ENCODE measurements at places on chromosomes 16 and 17. TPM values are rescaled to one million over a fixed set of nuclear protein-coding genes. Genes with fewer than 3 reads are reported as not detected.

Gene PLXDC1
- 1.2 TPM for total RNA-seq

DNA sequence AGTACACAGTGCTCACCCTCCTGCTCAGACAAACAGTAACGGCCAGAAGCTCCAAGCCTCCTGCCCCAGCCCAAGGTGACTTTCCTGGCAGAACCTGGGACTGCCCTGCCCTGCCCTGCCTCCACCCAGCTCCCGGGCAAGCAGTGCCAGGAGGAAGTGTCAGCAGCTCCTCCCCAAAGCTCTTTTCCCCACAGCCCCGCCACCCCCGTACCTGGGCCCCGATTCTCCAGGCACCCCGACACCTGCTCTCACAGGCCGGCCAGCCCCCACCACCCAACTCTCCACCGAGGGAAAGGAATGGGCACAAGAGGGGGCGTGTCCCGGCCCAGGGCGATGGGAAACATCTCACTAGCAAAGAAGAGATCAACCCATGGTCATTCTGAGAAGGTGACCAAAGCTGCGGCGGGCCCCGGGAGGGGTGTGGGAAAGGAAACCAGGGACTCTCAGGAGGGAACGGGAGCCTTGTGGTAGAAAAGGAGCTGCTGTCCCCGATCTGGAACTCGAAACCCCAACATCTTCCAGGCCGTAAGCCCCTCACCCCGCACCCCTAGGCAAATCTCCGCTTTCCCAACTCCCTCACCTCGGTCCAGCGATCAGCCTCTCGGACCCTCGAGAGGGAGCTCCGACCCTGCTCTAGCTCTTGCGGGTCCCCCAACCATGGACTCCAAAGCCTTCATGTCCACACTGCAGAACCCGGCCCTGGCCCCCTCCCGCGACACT, 1.2 kb downstream of the BCAR1 start:
- peak; percentile 44 for DNase-seq

Gene GAN
- 6.6 TPM for total RNA-seq

Gene KIF2B
- total RNA-seq: not detected

DNA sequence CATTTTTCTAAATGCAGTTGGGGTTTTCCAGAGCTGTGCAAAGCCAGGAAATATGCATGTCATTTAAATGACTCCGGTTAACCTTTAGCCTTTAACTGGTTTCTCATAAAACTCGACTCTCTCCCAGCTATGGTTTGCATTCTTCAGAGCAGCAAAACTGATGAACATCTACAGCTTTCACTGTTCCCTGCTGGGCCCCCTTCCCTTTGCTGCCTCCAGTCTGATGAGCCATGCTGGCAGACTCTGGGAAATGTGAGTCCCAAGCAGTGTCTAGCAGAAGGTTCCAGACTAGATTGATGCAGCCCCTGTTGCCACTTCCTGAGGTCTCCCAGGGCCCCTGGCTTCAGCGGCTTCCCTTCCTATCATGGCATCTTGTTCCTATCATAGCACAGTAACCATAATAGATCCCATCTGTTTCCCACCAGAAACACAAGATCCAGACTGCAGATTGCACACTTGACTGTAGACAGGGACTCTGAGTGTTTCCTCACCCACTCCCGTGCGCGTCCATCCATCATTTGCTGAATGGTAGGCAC, 135.4 kb downstream of the CLEC16A start:
- DNase-seq: peak; percentile 94

Gene WFDC1
- 0.52 TPM for total RNA-seq

DNA sequence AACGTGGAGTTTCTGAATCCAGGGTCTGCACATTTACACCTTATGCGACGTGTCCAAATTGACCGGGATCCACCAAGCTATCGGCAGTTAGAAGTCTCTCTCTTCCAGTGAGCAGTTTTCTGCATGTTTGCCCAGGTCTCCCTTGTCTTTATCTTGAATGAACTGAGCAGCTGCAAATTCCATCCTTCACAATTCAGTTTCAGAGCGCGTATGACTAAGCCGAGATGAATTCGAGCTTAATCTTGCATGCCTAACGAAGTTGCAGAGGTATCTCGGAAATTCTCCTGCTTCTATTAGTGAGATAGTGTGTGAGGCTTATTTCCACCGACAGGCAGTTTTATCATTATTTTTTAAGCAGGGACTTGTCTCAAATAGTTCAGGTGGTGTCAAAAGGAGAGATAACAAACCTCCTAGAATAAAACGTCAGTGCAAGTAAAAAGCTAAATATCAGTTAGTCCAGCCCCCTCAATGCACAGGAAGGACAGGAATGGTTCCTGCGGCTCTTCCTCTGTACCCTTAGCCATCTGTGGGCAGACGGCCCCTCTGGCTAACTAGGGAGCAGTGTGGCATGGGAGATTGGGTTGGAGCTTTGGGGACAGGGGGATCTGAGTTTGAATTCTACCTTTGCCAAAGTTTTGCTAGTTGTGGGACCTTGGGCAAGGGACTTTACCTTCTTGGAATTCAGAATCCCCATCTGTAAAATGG, 93.0 kb upstream of the GPR139 start:
- peak; percentile 4 for DNase-seq

Gene C17orf107
- not detected for total RNA-seq

DNA sequence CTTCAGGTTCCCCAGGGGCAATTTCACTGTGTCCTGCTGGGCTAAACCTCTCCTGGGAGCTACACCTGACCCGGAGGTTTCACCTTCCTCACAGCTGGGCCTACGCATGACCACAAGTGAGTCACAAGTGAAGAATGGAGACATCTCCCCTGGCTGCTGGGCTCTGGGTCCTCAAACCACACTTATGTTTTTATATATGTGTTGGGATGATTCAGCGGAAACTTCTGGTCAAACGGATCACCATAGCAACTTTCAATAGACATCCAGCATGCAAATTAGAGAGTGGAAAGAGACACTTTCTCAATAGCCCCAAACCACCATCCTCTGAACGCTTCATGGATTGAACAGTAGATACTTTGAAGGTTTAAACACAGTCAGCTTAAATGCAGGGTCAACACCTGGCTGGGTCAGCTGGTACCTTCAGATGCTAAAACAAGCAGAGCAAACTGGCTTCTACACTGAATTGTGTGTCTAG, 28.0 kb upstream of the MAF start:
- peak; percentile 81 for DNase-seq

Gene TNFRSF13B
- total RNA-seq: not detected

DNA sequence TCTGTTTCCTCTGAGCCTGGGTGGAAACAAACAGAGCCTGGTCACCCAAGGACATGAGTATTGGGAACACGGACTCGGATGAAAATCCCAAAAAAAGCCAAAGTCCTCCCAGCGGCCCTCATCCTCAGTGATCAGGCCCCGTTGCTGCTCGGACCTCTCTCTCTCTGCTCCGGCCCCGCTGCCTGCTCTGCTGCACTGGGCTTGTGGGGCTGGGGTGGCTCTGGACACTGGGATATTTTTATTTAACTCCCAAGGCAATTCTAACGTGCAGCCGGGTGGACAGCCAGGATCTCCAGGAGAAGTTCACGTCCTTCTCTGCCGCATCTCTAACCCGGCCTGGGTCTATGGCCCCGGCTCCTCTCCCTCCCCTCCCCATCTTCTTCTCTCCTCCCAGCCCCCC, 280.9 kb upstream of the TNRC6C start:
- DNase-seq: no peak

Gene NEK8
- 2.6 TPM for total RNA-seq

- DNase-seq: no peak
Observed at GRCh38 chr16:58500430-58501241, 693 bp downstream of the NDRG4 start.

Gene LGALS9B
- total RNA-seq: not detected

DNA sequence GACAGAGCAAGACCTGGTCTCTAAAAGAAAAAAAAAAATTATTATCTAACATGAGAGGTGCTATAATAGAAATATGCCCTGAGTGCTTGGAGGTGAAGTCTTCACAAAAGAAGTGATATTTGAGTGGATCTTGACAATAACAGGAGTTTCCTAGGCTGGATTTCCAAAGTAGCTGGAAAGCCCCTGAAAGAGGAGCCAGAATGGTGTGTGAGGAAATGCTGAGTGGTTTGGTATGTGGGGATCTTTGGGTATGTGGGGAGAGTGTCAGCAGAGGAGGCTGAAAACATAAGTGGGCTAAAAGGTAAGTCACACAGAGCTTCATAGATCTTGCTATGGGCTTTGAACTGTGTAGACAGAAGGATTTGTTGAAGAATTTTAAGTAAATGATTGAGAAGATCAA, 100.1 kb downstream of the YPEL2 start:
- no peak for DNase-seq

DNA sequence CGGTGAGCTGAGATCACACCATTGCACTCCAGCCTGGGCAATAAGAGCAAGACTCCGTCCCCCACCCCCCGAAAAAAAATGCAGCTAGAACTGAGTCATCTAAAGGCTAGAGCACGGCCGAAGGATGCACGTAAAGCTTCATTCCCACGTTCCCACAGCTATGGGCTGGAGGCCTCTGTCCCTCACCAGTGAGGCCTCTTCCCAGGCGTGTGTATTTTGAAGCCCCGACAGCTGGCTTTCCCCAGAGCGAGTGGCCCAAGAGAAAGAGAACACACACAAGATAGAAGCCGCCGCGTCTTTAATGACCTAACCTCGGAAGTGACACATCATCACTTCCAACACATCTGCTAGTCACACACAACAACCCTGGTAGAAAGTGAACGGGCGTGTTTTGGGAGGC, 6.6 kb upstream of the KCTD5 start:
- peak; percentile 41 for DNase-seq

GRCh38 chr17:17587614-17588337, 3.7 kb downstream of the PEMT start:
- no peak for DNase-seq

Gene ACAP1
- total RNA-seq: not detected

- no peak for DNase-seq
Observed at GRCh38 chr16:48517493-48517892, 92.5 kb downstream of the N4BP1 start.

GRCh38 chr16:89795676-89796075, 20.8 kb downstream of the FANCA start:
- peak; percentile 14 for DNase-seq

DNA sequence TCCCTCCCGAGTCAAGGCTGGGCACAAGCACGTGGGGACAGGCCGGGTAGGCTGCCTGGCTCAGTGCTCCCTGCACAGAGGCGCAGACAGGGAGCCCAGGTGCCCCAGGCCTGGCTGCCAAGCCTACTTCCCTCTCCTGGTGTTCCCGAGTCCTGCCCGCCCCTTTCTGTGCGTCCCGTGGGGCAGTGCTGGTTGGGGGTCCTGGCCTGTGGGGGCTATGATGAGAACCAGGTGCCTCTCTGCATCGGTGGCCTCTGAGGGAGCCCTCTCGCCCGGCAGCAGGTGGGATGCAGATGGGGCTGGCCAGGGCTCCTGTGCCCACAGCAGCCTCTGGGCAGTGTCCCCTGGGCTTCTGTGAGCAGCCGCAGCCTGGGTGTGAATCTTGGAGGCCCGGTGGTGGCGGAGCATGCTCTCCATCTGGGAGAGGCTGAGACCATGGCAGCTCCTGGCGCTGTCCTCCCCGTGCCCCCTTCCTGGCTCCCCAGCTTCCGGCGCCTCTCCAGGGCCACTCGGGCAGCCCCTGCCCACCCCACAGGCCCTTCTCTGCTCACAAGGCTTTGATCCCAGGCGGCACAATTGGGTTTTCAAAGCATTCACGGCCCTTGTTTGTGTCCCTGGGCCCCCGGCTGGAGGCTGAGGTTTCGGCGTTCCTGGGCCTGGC, 7.2 kb downstream of the CENPX start:
- DNase-seq: no peak

DNA sequence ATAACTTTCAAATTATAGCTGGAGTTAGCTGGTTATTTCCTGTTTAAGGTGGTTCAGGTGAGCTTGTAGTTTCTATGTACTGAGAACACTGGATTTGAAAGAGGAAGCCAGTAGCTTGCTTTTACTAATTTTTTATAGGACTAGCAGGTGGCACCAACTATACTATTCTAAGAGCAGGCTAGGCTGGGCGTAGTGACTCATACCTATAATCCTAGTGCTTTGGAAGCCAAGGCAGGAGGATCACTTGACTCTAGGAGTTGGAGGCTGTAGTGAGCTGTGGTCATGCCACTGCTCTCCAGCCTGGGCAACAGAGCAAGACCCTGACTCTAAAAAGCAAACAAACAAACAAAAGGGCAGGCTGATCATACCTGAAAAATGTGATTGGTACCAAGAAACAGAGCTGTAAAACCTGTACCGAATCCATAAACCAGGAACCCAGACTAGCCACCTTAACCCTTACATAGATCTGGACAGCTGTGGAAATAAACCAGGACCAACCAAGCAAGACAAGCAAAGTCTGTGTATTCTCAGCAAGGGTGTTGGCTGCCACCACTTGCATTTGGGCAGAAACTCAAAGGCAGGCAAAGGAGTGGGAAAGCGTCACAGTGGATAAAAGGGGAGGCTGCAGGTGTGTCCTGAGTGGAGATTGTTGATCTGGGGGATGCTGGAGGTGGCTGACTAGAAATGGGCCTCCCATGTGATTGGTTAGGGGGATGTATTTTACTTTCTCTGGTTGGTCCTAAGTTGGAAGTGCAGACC, 36.3 kb downstream of the SLC47A1 start:
- DNase-seq: peak; percentile 30

Measured in M059J (cell line).